Fibroblast of upper back skin (primary cell): ENCODE measurements at places on chromosomes 6 and 20.

GRCh38 chr6:89281779-89282246 lies 33.3 kb downstream of the GABRR2 start:
- DNase-seq: peak; percentile 10

- DNase-seq: no peak
Measured at GRCh38 chr20:32158943-32159660, 48.4 kb downstream of the PLAGL2 start.

GRCh38 chr20:6707321-6707831 lies 60.1 kb upstream of the BMP2 start:
- DNase-seq: no peak

DNA sequence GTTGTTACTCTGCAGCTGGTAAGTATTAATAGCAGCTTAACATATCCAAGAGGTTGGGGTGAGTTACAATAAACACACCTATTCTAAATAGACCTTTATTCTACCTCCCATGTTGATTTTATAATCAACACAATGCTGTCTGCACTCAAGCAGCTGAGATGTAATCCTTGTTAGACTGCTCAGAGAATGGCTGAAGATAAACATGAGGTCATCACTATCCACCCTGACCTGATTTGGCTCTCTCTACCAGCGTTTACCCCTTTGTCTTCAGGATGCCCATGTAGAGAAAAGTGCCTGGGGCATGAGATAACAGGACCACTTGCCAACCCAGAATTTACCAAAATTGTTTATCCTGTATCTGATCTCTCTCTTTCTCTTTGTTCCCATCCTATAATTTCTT lies 220.7 kb upstream of the DEFB112 start:
- DNase-seq: no peak

GRCh38 chr20:4617484-4617883 lies 104.2 kb upstream of the PRND start:
- no peak for DNase-seq

- no peak for DNase-seq
Measured at GRCh38 chr6:130164251-130164650, 58.5 kb downstream of the SAMD3 start.

GRCh38 chr6:3752531-3753227 lies 1.2 kb upstream of the PXDC1 start:
- no peak for DNase-seq

GRCh38 chr6:1040393-1040792 lies 271.5 kb upstream of the FOXQ1 start:
- DNase-seq: no peak

DNA sequence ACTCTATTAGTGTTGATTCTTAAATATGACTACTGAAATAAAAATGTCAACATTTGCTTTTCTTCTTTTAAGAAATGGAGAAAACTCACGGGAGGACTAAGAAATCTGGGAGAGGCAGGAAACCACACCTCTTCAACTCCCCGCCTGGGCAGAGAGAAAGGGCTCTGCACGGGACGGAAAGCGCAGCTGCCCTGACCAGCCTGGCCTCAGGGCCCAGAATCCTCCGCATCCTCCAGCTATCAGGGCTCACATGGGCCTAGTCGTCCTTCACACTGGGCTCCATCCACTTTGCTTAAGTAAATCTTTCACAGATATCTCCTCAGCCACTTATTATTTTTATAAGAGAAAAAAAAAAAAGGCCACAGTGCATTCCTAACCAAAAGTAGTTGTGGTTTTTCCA lies 215.1 kb downstream of the TBXT start:
- no peak for DNase-seq

DNA sequence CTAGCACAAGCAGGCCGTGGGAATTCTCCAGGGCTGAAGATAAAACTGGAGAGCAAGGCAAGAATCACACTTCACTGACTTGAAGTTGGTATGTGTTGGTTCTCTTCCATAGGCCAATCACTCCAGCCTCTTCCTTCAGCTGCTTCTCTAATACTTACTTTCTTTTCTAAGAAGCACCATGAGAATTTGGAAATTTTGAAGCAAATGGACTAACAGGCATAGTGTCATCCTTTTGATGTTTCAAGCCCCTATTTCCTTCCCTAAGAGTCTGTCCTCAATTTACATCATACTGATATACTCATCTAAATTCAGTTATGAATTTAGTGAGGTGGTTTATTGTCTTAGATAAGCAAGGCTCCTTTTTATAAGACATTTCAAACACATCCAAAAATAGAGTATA lies 24.0 kb downstream of the SLC26A8 start:
- DNase-seq: no peak

GRCh38 chr6:43929511-43929910 lies 159.5 kb downstream of the VEGFA start:
- no peak for DNase-seq

GRCh38 chr6:70312165-70312745 lies 9.4 kb upstream of the COL9A1 start:
- peak; percentile 89 for DNase-seq

GRCh38 chr6:34074064-34074742 lies 71.7 kb downstream of the GRM4 start:
- no peak for DNase-seq

- no peak for DNase-seq
Measured at GRCh38 chr6:10276660-10277287, 138.1 kb downstream of the TFAP2A start.

- DNase-seq: no peak
Measured at GRCh38 chr6:40588480-40588879, 1.3 kb upstream of the LRFN2 start.

DNA sequence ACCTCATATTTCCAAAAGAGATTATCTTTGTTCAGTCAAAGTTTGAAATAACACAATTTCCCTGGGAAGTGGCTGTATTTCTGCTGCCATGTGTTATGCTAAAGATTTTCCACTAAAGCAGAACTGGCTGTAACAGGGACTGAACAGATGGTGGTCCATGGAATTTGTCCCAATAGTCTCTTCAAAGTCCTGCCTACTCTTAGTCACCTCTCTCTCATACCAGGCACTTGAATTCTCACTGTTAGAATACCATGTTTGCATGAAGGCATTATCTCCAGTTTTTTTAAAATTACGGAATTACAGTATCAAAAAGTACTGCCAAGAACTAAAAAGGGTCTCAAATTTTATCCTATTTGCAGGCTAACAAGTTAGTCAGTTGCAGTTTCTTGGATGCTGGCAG lies 105.0 kb upstream of the HDDC2 start:
- no peak for DNase-seq
